Pons (tissue), 1 donor: ENCODE measurements at places on chromosomes 7 and 10.
A peak's percentile ranks its signal among the peaks of the same experiment; 100 is the strongest.

GRCh38 chr10:73655257-73655989 lies 406 bp downstream of the SYNPO2L start:
- no peak for DNase-seq

DNA sequence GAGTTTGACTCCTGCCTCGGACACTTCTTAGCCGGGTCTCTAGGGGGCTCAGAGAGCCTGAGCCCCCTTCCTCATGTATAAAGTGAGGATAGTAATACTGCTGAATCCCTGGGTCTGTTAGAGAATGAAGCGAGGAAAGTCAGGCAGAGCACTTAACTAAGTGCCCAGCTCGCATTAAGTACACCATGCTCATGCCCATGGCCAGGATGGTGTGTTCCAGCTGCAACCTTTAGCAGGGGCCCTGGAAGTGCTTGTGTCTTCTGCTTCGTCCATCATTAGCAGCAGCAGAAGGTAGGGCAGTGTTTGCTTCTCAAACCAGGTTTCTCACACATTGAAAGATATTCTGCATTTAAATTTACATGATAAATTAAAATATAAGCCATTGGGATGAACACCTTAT lies 27.3 kb upstream of the WDFY4 start:
- no peak for DNase-seq

DNA sequence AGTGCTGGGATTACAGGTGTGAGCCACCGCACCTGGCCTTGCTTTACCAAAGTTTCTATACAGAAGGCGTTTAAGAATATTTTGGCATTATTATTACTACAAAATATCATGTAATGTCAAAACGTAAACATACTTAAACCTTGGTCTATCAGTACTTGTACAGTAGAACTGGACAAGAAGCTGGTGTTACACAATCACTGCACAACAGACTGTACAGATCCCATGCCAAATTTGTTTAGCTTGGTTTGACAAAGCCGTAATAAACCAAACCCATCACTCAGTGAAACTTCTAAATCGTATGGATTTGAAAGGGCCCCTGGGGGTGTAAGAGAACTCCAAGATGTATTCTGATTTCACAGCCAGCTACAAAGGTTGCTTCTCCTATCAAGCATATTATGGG lies 51.8 kb upstream of the RHEB start:
- DNase-seq = no peak

GRCh38 chr7:85512790-85513189 lies 325.9 kb upstream of the SEMA3D start:
- no peak for DNase-seq

DNA sequence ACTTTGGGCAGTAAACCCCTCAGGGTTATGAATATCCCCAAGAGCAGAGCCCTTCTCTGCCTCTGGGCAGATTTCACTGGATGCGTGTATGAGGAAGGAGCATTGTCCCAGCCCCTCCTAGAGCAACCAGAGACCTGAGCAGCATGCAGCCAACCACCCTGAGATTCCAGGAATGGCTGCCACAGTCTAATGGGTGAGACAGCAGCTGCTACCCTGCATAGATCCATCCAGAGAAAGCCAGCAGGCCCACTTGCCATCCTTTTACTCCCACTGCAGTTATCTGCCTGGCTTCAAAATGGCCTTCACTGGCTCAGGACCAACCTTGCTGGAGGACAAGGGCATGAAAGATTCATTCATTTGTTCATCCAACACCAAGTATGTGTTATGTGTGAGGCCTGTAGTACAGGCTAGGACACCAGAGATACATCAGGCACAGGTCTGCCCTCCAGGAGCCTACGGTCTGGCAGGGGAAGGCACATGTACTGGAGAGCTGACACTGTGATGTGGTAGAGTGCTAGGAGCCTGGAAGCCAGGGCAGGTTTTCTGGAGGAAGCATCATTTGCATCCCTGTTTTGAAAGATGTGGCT lies 26.2 kb upstream of the C10orf105 start:
- DNase-seq = no peak

DNA sequence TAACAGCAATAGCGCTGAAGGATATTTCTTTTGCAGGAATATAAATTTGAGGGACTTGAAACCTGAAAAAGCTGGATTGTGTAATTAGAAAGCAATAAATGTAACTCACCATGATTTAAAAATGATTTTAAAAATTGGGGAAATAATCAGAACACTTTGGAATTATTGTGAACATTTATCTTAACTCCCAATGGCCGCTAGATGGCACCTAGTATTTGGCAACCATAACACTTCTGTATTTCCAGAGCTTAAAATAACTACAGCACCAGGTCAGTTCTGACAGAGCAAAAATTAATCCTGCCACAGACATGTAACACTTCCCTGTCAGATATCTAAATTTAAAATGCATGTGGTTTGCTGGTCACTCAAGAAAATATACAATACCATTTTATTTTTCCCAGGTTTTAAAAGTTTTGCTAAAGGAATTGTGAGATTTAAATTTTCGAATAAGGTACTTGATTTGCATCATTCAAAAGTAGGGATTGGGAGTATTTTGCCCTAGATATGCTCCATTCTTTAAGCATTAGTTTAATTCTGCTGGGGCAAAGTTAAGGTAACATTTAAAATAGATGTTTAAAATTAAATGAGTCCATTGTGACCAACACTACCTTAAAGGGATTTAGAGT lies 144.5 kb downstream of the PPP1R3A start:
- DNase-seq = peak; percentile 65

DNA sequence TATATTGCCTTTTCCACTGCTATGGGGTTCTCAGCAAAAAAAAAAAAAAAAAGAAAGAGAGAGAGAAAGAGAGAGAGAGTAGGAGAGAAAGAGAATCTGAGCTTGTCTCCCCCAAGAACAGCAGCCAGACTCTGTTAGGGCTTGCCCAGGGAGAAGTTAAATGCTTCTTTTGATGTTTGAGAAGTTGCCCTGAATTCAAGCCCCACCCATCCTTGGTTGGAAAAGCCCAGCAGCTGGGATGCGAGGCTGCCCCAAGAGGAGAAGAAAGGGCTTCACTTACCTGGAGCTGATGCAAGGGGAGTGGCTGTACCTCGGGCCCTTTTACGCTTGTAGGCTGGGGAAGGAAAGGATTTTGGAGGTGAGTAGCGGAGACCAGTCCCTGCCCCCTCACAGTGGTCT lies 20.9 kb upstream of the MGMT start:
- no peak for DNase-seq

DNA sequence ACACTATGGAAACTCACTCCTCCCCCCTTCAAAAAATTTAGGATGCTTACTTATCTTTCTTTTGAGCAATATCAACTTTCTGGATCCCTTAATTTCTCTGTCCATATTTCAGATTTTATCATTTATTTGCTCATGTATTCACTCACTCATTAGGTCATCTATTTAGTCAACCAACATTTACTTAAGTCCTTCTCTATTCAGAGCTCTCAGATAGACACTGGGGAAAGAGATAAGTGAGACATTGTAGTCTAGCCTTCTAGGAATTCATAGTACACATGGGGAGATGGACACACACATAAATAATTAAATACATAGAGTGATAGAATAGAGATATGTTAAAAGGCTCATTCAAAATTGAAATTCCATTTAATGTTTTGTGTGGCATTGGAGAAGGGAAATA lies 9.2 kb downstream of the CPN1 start:
- DNase-seq = no peak

GRCh38 chr10:32190890-32191491 lies 134.8 kb upstream of the KIF5B start:
- peak; percentile 80 for DNase-seq

- DNase-seq = no peak
Measured at GRCh38 chr7:37532636-37533035, 84.0 kb upstream of the ELMO1 start.

GRCh38 chr10:119406601-119407253 lies 135.8 kb downstream of the RGS10 start:
- DNase-seq = peak; percentile 57

- DNase-seq = no peak
Measured at GRCh38 chr7:100515072-100515532, 23.9 kb upstream of the AGFG2 start.

DNA sequence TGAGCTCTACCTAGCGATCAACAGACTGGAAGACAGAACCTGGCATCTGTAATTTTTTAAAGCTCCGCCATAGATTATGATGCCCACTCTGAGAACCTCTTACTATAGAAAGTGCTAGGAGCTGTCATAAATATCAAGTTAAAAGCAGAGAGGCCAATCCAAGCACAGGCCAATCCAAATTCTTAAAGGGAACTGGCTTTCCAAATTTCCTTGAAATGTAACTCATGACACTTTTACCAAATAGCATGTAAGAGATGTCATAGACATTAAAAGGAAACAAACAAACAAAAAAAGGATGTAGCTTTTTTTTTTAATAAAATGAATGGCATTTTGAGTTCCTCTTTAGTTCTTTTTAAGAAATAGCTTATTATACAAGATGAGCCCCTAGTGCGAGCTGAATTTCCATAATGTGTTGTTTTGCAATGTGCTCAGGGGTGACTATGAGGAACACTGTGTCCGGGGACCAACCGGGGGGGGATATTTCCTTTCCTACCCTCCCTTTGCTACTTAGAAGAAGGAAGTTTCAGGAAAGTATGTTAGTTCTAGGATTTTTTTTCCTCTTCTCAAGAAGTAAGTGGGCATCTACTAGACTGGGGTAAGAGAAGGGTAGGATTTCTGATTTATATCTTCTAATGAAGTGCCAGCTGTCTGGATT lies 23.7 kb upstream of the MRC1 start:
- DNase-seq = peak; percentile 41

- no peak for DNase-seq
Measured at GRCh38 chr7:27100694-27101170, 1.8 kb downstream of the HOXA2 start.

GRCh38 chr10:35749230-35749629 lies 107.1 kb upstream of the FZD8 start:
- DNase-seq = no peak

GRCh38 chr10:126057494-126057893 lies 161.1 kb downstream of the FANK1 start:
- DNase-seq = no peak

DNA sequence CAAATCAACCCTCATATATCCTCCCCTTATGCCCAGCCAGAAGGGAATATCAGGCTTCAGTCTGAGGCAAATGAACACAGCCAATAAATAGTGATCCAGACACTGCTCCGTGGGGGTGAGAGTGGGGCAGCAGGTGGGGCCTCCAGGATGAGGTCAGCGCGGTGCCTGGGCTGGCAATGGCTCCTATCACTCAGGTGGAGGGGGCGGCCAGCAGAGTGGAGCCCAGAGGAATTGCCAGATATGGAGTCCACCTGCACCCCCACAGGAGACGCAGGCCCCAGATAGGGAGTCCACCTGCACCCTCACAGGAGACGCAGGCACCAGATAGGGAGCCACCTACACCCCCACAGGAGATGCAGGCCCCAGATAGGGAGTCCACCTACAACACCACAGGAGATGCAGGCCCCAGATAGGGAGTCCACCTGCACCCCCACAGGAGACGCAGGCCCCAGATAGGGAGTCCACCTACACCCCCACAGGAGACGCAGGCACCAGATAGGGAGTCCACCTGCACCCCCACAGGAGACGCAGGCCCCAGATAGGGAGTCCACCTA lies 78.0 kb upstream of the PPP2R2D start:
- no peak for DNase-seq

DNA sequence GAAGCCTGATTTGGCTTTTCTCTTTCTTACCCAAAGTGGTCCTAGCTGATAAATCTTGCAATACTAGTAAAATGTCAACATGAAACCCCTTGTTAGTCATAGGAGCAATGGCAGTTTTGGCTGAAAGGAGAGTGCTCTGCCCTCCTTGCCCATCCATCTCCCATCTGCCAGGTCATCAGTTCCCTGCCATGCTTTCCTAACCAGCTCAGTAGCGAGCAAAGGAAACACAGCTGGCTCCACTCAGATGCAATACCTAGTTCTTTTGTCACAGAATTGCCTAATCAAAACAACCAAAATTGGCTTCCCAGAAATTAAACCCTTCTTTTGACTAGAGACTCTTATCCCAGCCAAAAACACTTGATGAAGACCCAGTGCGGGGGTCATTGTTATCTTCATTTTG lies 733.0 kb downstream of the CCSER2 start:
- DNase-seq = no peak

DNA sequence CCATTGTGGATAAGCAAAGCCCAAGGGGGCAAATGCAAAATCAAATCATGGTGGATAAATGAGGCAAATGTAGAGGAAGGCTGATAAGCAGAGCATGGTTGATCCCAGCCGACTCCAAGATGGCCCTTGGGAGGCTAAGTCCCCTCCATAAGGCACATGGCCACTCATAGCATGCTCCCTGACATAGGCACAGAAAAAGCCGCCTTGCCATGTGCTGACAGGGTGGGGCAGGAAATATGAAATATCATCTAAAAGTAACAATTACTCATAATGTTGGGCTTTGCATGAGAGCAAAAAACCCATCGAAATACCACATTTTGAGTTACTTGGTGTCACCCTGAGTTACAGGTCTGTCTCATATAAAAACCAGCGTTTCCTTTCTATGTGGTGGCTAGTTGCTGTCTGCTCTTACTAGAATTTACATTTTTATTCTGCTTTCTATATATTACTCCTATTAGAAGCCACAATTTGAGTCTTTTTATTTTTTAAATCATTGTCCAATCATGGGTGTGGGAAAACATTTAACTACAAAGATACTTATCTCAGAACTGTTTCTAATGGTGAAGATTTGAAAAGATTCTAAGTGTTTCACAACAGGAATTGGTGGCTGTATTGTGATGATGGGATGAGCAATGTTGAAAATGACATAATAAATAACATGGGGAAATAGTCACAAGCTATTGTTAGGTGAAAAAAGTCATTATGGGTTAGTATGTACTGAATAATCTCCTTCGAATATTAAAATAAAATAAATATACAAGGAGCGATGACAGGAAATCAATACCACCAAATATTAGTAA lies 102.7 kb downstream of the CUBN start:
- no peak for DNase-seq
